ENCODE measurements at places on chromosomes 6 and 20.

GRCh38 chr20:4159765-4160490 is 144.6 kb upstream of the RNF24 start:
- H3K4me3 ChIP-seq = no peak overlapping the region
- no peaks in the 10 kb centered on the region for H3K27me3 ChIP-seq
- no peak for DNase-seq

GRCh38 chr20:10633718-10634117 is 40.1 kb downstream of the JAG1 start:
- no peaks in the 10 kb centered on the region for H3K27me3 ChIP-seq
- no peaks in the 10 kb centered on the region for H3K4me1 ChIP-seq
- no peaks in the 10 kb centered on the region for H3K36me3 ChIP-seq
- no peak for DNase-seq
- no peak overlapping the region for H3K27ac ChIP-seq
- H3K4me3 ChIP-seq = no peak overlapping the region

DNA sequence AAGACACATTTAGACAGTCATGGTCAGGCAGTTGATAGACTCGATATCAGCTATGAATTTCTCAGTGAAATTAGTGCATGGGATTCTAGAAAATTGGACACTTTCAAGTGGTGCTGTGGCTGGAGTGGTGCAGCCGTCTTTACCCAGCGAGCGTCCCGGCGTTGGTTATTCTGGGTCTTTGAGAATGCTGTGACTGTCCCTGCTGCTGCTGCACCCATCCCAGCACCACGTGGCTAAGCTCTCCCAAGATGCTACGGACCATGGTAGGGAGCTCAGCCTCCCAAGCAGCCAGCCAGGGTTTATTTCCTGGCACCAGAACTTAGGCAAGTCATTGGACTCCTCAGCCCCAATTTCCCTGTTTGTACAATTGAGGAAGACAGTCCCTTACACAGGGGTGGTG is 147.2 kb upstream of the RPS6KA2 start:
- no peak for DNase-seq
- H3K36me3 ChIP-seq = no peaks in the 10 kb centered on the region
- H3K27me3 ChIP-seq = no peaks in the 10 kb centered on the region
- H3K27ac ChIP-seq = no peak overlapping the region
- no peaks in the 10 kb centered on the region for H3K4me1 ChIP-seq
- no peak overlapping the region for H3K4me3 ChIP-seq

GRCh38 chr6:6469074-6469473 is 119.4 kb upstream of the LY86 start:
- no peaks in the 10 kb centered on the region for H3K4me1 ChIP-seq
- no peak overlapping the region for H3K27ac ChIP-seq
- H3K36me3 ChIP-seq = no peaks in the 10 kb centered on the region
- no peak for DNase-seq
- no peak overlapping the region for H3K4me3 ChIP-seq

- H3K36me3 ChIP-seq = no peaks in the 10 kb centered on the region
- DNase-seq = no peak
- no peaks in the 10 kb centered on the region for H3K27me3 ChIP-seq
These were observed 406.4 kb upstream of the PLCB4 start for GRCh38 chr20:8662433-8662954.

GRCh38 chr6:53369051-53369450 is 20.3 kb upstream of the ELOVL5 start:
- no peak for DNase-seq
- no peak overlapping the region for H3K27ac ChIP-seq
- no peak overlapping the region for H3K4me3 ChIP-seq
- H3K36me3 ChIP-seq = no peaks in the 10 kb centered on the region
- H3K27me3 ChIP-seq = no peaks in the 10 kb centered on the region

All from effector memory CD4-positive, alpha-beta T cell (primary cell).